ENCODE measurements at places on chromosomes 13 and 19.

GRCh38 chr13:100544866-100545683, 43.5 kb downstream of the GGACT start:
- DNase-seq = peak; percentile 29

GRCh38 chr13:59997976-59998375, 165.8 kb downstream of the DIAPH3 start:
- DNase-seq = no peak

- peak; percentile 36 for DNase-seq
Observed at GRCh38 chr19:55460670-55461258, 678 bp downstream of the ISOC2 start.

DNA sequence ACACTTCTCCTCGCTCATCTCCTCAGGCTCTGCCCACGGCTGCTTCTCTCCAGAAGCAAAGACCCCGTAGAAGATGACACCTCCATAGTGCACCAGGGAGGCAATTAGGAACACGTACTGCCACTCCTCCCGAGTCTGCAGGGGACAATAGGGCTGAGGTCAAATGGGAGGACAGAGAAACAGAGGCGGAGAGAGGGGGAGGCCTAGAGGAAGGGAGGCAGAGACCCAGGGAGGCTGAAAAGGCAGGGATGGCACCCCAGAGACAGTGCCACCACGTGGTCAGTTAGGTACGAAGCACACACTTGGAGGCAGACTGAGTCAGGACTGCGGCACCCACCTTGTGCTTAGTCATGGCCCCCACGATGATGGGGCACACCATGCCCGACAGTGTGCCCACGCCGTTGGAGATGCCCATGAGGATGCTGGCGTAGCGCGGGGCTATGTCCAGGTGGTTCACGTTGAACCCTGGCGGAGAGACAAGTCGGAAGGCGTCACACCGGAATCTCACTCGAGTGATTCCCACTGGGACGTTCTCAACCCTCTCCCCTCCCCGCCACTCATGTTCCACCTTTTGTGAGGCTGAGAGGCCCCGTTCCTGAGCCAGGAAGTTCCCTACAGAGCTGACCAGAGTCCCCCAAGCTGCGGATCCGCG, 5.6 kb downstream of the GFY start:
- DNase-seq = no peak

GRCh38 chr19:2546128-2547032, 70.5 kb downstream of the GADD45B start:
- DNase-seq = peak; percentile 90

- DNase-seq = no peak
Observed at GRCh38 chr13:71214821-71215220, 652.2 kb downstream of the DACH1 start.

- no peak for DNase-seq
Observed at GRCh38 chr13:109345433-109345941, 440.9 kb downstream of the IRS2 start.

- no peak for DNase-seq
Observed at GRCh38 chr19:17687141-17687856, 855 bp downstream of the UNC13A start.

DNA sequence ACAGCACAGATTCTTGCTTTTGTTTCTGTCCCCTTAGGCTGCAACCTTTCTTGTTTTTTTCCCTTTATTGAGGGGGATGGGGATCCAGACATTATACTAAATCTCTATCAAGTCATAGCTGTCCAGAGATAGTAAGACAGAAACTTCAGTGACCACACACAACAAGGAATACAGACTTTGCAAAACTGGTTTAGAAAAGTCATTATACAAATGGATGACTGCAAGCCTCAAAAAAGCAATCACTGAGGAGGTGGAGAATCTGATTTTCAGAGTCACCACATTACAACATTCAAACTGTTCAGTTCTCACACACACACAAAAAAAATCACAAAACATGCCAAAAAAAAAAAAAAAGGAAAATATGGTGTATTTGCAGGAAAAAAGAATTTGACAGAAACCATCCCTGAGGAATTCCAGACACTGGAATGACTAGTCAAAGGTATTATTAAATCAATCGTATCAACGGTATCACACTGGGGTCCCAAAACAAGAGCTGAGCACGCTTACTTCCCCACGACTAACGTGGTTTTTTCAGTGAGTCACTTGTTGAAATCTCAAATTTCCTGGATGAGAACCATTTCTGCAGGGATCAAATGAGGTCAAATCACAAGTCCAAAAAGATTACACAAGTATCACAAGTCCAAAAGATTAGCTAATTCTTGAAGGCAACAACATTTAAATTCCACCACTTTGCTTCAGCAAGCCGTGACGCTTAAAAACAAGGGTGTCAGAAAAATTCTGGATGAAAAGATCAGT, 41.2 kb downstream of the USP12 start:
- no peak for DNase-seq

- DNase-seq = no peak
Observed at GRCh38 chr13:32176696-32177095, 138.5 kb downstream of the ZAR1L start.

GRCh38 chr19:33841685-33842084, 45.0 kb downstream of the KCTD15 start:
- no peak for DNase-seq

DNA sequence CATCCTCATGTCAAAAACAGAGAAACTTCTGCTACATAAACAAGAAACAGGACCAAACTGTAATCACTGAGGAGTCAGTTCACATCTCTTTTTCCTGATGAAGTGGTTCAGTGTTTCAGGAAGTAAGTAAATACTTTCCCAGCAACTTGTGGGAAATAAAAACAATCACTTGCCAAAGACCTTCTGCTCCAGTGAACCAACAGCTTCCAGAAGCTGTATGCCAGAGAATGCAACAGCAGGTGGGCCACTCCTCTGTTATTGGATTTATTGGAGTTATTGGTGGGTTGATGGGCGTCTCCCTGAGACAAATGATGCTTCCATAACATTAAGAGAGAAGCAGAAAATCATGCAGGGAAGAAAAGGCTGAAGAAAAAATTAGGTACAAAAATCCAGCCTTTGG, 9.9 kb downstream of the SLC6A16 start:
- DNase-seq = no peak

- DNase-seq = no peak
Observed at GRCh38 chr13:97082461-97083207, 88.4 kb upstream of the OXGR1 start.

DNA sequence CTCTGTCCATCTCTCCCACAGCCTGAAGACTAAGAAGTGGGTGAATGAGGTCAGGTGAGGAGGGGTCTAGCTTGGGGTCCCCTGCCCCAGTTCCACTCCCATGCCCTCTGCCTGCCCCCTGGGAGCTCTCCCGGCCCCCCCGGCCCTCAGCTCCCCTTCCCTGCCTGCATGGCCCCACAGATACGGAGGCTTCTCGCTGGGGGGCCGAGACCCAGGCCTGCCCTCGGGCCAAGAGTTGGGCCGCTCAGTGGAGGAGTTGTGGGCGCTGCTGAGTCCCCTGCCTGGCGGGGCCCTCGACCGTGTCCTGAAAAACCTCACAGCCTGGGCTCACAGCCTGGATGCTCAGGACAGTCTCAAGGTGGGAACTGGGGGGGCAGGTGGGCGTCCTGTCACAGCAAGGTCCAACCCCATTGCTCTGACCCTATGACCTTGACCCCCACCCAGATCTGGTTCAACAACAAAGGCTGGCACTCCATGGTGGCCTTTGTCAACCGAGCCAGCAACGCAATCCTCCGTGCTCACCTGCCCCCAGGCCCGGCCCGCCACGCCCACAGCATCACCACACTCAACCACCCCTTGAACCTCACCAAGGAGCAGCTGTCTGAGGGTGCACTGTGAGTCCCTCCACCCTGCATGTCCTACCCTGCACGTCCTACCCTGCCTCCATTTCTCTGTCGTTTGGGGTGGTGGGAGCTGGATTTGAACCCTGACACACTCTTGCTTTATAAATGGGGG, 10.9 kb upstream of the ARHGAP45 start:
- no peak for DNase-seq

DNA sequence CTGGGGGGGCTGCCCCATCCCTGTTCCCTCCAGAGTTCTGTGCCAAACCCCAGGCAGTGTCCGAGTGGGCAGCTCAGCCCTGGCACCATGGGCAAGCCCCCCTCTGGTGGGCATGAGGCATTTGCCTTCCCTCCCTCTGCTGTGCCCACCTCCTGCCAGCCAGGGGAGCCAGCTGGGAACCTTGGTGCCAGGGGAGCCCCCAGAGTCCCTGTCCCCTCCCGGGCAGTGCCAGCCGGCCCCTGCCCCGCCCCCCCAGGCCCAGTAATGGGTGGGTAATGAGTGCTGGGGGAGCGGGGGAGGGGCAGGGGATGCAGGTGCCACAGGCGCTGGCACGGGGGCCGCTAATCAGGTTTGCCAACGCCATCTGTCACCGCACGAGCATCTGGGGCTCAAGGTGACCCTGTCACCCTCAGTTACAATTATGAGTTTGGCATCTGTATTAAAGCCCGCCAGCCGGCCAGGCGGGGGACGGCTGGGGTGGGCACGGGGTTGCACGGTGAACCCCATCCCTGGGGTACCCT, 5.9 kb downstream of the DAND5 start:
- no peak for DNase-seq

- DNase-seq = no peak
Observed at GRCh38 chr19:49387936-49388372, at the start of gene KASH5. Gene KASH5, plus strand, starts transcription at chr19:49388249. Its CDS starts 2,635 bp downstream, at chr19:49390884.
